ENCODE measurements at places on chromosomes 6 and 20.

DNA sequence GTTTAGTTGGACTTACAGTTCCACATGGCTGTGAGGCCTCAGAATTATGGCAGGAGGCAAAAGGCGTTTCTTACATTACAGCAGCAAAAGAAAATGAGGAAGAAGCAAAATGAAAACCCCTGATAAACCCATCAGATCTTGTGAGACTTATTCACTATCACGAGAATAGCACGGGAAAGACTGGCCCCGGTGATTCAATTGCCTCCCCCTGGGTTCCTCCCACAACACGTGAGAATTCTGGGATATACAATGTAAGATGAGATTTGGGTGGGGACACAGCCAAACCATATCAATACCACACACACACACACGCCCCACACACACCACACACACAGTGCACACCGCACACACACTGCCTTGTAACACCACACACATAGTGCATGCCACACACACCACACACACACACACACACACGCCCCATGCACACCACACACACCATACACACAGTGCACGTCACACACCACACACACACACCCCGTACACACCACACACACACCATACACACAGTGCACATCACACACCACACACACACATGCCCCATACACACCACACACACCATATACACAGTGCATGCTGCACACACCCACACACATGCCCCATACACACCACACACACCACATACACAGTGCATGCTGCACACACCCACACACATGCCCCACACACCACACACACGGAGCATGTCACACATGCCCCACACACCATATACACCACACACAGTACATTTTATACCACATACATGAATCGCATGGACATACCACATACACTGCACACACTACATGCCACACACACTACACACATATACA, 310.5 kb downstream of the TAF4 start:
- DNase-seq = no peak

DNA sequence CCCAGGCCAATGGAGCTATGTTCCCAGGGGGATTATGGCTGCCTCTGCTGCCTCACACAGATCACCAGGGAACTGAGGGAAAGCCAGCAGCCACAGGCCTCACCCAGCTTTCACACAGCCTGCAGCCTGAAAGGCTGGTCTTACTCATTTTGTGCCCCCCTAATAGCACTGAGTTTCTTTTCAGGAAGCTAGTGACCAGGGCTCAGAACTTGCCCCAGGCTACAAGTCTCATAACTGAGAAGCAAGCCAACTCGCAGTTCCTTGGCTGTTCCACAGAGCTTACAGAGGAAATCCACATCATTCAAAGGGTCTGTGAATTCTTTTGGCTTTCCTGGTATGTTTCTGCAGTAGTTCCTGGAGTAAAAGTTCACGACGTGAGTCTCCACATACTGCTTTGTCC, 524.8 kb upstream of the GJE1 start:
- no peak for DNase-seq

DNA sequence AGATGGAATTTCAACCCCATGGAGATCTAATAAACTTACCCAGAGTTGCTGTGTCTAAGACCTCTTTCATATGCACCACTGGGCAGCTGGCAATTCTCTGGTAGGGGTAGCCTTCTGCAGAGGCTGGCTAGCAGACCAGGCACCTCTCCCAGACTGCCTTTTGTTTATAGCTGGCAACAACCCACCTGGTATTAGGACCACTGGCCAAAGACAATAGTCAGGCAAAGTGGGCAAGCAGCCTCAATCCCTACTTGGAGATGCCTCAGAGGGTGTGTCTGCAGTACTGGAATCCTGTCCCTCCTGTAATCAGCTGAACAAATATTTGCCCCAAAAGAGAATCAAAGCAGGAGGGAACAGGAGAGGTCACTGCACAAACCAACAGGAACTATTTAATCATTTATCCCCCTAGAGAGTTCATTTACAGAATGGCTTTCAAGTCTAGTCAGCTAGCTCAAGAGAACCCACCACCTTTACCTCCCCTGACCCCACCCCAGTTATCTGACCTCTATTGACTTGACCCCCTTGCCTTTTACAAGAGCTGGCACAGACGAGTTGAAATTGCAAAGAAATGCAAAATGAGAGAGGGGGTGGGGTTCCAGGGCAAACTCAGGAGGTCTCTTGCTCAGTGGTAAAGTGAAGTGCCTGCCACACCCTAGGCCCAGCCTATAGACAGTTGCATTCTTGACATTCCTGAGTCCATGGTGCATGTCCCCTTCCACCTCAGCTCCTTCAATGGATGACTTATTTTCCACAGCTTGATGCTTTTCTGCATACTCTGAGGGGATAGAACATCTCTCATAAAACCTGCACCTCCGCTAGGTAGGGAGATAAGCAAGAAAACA, 2.8 kb downstream of the BCL2L1 start:
- DNase-seq = no peak

GRCh38 chr20:2888224-2888955, 15.1 kb downstream of the PTPRA start:
- no peak for DNase-seq

DNA sequence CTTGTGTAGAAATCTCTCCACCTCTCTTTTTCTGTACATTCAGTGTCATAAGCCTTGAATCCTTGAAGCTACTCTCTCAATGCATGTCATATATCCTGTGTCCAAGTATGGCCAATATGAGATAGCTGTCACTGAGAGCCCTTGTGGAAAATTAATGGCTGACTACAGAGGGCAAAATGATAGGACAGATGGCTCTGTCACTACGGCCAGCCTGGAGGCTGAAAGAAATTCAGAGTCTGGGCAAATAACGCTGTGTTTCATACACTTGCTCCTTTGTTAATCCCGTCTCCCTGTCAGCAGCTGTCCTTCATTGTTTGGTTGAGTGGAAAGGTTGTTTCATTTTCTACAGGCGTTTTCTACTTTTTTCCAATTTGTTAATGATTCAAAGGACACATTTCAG, 70.4 kb upstream of the VGLL2 start:
- DNase-seq = no peak

DNA sequence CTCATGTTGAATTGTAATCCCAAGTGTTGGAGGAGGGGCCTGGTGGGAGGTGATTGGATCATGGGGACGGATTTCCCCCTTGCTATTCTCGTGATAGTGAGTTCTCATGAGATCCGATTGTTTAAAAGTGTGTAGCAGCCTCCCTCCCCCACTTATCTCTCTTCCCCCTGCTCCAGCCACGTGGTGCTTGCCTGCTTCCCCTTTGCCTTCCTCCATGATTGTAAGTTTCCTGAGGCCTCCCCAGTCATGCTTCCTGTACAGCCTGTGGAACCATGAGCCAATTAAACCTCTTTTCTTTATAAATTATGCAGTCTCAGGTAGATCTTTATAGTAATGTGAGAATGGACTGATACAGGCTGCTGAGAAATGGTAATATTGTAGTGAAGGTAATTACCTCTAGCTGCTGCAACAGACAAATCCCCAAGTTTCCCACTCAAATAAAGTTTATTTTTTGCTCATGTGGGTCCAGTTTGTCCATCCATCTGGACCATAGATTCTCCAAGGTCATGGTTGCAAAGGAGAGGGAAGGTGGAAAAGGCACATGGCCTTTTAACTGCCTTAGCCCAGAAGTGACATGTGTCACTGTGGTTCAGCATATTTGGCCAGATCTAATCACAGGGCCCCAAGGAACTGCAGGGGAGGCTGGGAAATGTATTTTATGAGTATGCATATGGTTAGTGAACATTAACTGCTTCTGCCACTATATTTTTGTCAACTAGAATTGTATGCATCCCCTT, 89.2 kb downstream of the TRMT11 start:
- no peak for DNase-seq

DNA sequence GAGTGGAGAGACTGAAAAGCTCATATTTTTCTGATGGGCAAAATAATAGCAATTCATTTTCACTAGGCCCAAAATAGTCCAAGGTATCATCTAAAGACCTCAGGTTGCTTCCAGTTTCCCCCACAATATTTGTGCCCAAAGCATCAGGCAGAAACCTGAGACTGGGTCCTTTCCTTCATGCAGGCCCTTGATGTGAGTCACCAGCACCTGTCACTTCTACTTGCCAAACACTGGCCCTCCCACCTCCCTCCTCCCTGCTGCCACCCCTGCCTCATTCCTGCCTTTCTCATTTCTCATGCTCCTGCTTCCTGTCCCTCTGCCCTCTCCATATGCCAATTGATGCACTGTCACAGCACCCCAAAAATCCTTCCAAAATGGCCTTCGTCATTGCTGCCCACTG, 230.4 kb upstream of the CST7 start:
- no peak for DNase-seq

GRCh38 chr6:96631248-96631647, 68.3 kb downstream of the FHL5 start:
- DNase-seq = no peak

- DNase-seq = no peak
Observed at GRCh38 chr6:64256483-64256882, 620.9 kb downstream of the PHF3 start.

GRCh38 chr6:29531668-29532067, 27.9 kb downstream of the UBD start:
- DNase-seq = peak; percentile 56

DNA sequence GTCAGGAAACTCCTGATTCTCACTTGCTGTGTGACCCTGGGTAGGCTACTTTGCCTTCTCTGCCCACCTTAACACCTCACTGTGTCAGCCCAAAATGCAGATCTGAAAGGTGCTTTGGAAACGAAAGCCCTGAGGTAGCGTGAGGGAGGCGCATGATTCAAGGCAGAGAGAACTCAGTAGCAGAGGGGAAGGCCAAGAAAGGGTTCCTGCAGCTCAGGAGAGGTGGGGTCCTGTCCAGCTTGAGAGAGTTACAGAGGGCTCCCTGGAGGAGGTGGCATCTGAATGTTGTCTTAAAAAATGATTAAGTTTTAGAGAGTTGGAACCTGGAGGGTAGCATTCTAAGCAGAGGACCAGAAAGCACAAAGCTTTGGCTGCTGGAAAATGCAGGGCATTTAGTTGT, 13.6 kb downstream of the TGM2 start:
- DNase-seq = no peak

DNA sequence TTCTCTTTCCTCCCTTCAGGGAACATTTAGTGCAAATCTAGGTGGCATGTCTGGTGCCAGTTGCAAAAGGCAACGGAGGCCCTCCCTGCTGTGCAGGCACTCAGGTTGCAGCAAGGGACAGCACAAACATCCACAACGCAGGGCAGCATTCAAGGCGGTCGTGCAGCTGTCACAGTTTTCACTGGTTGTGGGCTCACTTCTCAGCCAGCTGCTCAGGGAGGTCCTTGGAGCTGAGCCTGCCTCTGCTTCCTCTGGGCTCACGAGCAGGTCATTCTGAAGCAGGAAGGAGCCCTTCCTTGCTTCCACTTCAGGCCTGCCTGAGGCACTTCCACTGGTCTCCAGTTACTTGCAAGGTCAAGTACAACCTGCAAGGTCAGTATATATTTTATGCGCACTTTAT, 3.8 kb upstream of the NPEPL1 start:
- no peak for DNase-seq

DNA sequence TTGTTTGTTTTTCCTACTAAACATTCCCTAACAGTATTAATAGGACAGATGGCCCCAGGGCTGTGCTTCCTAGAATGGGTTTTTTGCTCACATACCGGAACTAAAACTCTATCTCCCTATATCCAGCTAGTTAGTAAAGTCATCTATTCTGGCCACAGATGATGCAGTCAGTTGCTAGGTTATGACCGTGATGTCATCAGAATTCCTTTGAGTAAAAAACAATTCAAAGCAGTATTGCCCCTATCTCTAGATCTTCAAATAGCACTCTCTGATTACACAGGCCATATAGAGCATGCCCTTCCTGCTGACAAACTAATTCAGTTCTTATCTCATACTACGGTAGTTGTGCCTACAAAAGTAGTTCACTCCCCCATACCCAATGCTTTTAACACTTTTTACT, 17.9 kb upstream of the ZNF451 start:
- no peak for DNase-seq

DNA sequence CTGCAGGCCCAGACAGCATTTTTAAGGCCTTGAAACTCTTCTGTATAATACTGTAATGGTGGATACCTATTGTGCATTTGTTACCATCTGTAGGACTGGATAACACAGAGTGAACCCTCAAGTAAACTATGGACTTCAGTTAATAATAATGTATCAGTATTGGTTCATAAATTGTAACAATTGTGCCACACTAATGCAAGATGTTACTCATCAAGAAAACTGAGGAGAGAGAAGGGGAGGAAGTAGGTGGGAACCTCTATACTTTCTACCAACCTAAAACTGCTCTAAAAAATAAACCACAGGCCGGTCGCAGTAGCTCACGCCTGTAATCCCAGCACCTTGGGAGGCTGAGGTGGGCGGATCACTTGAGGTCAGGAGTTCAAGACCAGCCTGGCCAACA, 10.8 kb downstream of the MAPK13 start:
- DNase-seq = no peak

DNA sequence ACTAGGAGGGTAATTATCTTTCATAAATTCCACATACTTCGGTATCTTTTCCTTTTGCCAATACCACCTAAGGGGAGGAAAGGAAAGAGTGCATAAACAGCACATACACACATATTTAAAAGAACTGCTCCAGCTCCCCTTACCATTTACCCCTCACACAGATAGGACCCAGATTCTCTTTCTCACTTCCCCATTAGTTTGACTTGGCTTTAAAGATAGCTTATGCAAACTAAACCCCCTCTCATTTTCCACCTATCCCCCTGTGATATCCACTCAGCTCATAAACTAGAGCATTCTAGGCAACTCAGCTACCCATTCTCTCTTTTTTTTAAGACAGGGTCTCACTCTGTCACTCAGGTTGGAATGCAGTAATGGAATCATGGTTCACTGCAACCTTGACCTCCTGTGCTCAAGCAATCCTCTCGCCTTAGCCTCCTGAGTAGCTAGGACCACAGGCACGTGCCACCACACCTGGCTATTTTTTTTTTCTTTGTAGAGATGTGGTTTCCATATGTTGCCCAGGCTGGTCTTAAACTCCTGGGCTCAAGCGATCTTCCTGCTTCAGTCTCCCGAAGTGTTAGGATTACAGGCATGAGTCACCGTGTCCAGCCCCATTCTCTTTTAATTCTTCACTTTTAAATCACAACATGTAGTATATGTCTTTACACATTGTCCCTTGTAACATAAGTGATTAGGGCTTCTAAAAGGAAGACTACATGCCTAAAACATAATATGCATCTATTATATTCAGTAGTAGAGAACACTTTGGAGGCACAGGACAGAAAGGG, 4.0 kb downstream of the FUCA2 start:
- DNase-seq = peak; percentile 20

DNA sequence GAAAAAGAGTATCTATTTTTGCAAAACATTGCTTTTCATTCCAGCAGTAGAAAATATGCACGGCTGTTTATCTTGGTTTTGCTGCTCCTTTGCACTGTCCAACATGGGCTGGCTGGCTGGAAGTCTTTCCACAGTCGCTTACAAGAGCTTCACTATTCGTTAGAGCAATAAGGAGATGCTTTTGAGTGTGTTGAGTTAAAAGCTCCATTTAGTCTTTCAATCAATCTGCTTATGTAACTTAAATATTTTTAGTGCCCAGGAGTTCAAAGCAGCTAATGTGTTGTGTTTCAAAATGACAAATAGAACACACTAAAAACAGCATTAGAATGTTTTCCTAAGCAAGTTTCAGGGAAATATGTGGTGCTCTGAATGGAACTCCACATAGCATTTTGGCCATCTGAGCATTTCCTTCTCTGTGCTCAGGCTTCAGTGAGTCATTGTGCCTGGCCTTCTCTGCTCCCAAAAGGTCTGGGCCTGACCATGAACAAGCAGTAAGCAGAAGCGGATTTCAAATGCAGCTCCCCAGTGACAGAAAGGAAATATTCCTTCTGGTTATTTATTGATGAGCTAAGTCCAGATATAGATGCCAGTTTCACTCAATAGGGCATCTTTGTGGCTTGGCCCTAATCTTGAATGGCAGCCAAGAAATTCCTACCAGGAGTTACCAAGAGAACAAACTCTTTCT, 580.3 kb downstream of the TENT5A start:
- DNase-seq = no peak

- DNase-seq = no peak
Observed at GRCh38 chr6:29796026-29796425, 31.6 kb upstream of the HLA-G start.

Measured in GM10248 (cell line).